ENCODE measurements at places on chromosomes 2 and 18.
A peak's percentile ranks its signal among the peaks of the same experiment; 100 is the strongest.

DNA sequence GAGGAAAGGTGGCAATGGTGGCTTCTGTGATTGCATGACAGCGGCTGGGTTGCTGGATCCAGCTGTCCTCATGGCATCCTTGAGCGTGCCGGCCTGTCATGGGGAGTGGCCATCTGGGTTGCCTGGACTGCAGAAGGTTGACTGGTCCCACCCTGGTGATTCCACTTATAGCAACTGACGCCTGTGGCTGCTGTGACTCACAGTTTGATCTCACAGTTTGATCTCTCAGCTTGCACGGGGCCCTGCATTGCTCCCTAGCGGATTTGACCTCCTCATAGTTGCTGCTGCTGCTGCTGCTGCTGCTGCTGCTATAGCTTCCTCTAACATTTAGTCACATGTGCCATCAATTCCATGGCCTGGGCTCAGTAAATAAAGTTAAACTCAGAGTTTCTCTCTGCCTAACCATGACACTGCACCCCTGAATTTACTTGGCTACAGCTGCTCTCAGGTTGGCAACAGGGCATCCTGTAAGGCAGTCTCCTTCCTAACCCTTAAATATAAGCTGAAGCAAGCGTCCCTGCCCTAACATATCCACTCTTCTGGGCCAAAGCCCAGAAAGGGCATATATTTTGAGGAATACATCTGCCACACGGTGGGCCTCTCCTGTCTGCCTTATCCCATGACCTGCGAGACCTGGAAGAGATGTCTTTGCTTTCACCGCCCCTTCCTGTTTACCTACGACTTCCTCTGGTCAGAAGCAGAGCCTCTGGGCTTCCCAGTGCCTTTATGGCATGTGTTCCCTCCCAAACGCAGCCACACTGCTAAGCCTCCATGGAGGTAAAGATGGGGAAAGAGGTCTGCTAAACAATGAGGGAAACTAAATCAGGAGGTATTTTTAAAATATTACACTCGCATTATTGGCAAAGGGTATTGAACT lies 37.8 kb upstream of the CCDC150 start:
- no peak for DNase-seq

DNA sequence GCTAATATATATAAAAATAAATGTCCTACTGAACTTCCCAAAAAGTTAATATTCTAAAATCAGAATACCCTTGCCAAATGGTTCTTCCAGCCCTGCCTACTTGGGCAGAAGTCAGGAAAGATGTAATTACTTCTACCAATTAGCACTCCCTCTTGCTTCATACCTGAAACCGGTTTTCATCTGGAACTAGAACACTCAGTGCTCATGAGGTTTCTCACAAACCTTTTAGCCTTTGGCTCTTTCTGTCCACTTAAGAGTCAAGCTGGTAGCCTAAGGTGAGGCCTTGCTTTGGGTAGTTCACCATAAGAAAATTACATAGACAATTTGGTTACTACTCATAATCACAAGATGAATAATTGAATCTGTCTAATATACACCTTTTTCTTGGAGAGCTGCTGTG lies 4.1 kb downstream of the DSG3 start:
- DNase-seq = no peak

DNA sequence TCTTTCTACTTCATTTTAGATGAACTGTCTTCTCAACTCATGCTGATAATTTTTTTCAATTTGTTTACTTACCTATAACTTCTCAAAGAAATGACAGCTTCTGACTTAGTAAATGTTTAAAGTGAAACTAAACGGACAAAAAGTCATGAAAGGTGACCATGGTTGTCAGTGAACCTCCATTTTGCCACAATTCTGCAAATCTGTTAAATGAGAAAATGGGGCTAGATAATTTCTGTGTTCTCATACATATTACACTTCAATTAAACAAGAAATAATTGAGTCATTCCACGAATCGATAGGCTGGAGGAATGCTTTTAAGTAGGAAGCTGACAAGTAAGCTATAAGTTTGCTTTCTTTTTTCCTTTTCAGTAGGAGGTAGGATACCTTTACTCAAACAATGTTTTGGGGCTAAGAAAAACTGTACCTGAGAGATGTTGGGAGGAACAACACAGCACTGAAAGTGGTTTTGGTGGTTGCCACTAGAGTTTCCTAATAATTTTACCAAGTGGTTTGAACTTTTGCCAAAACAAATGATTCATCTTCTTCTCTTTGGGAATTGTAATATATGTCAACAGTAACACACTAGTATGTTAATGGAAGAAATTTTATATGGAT lies 17.1 kb downstream of the DYNAP start:
- DNase-seq = no peak

GRCh38 chr2:175903384-175903936 lies 98.6 kb downstream of the LNPK start:
- no peak for DNase-seq

DNA sequence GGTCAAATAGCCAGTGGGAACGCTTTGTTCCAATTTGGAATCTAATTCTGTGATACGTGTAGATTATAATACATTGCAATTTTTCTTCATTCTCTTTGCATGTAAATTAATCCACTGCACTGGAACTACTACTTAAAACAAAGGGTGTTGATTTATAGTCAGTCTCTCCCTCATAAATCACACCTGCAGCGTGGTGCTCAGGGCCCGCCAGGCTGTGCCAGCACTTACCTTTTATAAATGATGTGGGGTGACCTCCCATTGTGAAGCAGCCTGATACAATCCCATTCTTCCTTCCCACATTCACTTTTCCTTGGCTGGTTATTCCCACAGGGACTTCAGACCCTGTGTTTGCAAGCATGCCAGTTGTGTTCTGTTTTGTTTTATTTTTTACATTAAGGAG lies 302.3 kb upstream of the ID2 start:
- no peak for DNase-seq

DNA sequence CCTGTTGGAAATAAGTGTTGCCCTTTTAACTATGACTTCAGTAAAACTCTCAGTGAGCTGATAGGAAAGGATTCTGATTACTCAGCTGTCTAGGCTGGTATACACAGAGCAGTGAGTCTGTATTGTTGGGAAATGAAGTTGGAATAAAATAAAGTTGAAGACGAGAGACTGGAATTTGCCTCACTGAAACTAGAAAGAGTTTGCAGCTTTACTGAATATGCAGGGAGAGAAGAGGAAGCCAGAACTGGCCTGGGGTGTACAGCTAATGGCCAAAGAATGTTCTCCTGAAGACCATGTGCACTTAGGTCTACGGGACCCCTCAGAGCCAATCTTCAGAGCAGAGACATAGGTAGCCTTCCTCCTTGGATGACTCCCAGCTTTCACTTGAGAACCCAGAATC lies 26.5 kb downstream of the EIF4E2 start:
- DNase-seq = no peak

DNA sequence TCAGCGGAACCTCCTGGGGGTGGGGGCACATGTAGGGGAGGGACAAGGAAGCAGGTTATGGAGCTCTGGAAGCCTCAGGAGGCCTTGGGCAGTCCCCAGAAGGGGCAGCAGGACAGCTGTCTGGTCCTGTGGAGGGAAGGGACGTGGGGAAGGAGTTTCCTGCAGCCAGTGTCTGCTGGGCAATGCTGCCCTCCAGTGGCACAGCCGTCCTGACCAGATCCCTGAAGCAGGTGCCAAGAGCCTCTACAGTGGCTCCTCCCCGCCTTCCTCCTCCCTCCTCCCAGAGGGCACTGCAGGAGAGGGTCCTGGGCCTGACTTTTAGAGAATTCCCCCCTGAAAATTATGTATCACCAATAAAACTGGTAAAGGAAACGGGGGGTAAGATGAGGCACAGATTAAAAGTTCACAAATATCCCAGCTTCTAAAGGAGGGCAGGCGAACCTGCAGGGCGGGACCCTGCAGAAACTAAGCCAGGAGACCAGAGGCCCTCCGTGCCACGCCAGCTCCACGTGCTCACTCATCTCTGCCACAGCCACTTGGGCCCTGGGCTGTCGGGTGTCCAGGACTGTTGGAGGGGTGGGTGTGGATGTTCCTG lies 258.5 kb downstream of the TWIST2 start:
- DNase-seq = peak; percentile 24

DNA sequence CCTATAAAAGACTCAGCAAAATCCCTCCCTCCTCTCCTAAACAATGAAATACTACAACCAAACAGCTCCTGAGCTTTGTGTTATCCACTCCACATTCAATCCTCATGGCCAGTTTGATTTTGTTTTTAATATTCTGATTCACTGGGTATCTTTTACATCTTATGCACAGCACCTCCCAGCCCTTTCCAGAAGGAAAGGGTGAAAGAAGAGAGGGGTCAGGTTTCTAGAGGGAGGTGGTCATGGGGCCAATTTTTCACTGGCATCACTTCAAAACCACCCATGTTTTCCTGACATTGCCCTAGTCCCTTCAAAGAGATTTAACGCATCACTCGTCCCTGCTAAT lies 315.6 kb downstream of the LPIN1 start:
- DNase-seq = no peak

DNA sequence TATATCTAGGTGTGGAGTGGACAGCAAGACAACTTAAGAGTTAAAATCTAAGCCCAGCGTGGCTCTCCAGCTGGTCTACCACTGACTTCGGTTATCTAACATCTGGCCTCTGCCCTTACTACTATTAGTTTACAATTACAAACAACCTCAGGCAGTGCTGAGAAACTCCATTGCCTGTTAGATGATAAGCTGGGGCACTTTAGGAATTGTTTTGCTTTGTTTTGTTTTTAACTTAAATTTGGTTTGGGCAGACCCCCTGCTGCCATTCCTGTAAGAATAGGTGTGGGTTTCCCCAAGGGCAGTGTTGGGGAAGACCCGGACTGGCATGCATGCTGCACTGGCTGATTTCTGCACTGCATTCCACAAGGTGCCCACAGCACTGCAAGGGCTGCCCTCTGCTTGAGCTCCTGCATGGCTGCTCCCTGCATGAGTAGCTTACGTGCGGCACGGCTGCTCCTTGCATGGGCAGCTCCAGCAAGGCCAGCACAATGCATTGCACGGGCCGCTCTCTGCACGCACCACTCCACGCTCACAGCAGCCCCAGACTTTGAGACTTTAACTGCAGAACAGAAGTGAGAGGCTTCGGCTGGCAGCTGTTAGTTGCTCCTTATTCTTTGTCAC lies 74.2 kb upstream of the SERTAD2 start:
- no peak for DNase-seq

DNA sequence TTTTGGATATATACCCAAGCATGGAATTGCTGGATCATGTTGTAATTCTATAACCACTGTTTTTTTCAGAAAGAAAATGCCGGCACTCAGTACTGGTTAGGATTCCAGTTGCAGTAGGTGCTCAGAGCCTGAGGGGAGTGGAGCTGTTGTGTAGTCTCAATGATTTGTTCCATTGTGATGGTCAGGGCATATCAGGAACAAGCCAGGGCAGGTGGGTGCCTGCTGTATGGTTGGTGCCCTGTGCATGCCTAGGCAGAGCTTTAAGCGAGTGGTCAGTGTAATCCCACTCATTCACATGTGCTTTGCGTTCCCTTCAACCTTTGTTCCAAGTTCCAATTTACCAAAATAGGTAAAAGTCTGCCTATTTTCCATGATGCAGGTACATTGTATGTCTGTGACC lies 100.9 kb downstream of the FHOD3 start:
- no peak for DNase-seq

GRCh38 chr2:113337809-113338208 lies 59.1 kb upstream of the PAX8 start:
- no peak for DNase-seq
